HAP-1 (cell line): ENCODE measurements at places on chromosomes 6 and 20.

DNA sequence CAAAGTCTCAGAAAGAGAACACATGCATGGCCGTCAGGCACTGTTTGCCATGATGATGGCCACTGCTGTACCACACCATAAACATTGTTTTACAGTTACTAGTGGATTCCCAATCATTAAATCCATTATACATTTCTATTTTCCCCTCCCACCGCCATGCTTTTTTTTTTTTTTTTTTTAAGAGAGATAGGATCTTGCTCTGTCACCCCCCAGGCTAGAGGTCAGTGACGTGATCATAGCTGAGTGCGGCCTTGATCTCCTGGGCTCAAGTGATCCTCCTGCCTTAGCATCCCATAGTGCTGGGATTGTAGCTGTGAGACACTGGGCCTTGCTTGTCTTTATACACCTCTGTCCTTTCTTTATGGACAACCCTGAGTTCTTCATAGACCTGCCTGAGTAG, 4.3 kb upstream of the BTN3A3 start:
- no peak for DNase-seq

DNA sequence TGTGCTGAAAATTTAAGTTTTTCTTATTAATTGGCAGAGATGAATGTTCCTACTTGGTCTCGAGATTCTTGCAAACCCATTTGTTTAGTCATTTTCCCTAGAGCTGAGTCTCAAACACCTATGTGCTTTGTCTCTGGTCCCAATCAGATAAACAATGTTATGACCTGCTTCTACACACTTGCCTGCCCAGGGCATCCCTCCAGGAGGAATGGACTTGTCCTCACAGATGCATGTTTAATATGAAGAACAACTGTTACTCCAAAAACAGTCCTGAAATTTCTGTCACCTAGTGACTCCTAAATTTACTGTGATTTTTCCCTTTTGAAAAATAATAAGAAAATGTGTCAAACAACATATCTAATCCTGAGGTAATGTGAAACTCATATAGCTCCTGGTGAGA, 43.7 kb downstream of the HDGFL1 start:
- DNase-seq: no peak

GRCh38 chr20:2739042-2739398, 46.4 kb downstream of the EBF4 start:
- DNase-seq: no peak

DNA sequence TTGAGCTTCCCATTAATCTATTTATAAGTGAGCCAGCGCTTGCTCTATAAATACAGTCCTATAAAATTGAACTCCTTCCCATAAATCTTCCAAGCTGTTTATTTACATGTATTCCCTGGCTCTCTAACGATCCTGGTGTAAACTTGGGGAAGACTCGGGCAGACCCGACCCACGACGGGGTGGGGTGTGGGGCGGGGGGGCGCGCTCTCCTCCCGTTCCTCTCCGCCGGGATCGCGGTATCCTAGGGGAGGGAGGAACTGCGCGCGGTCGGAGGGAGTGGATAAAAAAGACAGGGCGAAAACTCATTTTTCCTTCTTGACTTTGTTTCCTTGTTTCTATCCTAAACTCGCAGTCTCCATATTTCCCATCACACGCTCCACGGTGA, 31.1 kb downstream of the TFAP2B start:
- no peak for DNase-seq

- DNase-seq: no peak
Measured at GRCh38 chr20:58112017-58112781, 116.3 kb downstream of the ANKRD60 start.

- DNase-seq: no peak
Measured at GRCh38 chr6:159686703-159687102, 6.3 kb downstream of the SOD2 start.

DNA sequence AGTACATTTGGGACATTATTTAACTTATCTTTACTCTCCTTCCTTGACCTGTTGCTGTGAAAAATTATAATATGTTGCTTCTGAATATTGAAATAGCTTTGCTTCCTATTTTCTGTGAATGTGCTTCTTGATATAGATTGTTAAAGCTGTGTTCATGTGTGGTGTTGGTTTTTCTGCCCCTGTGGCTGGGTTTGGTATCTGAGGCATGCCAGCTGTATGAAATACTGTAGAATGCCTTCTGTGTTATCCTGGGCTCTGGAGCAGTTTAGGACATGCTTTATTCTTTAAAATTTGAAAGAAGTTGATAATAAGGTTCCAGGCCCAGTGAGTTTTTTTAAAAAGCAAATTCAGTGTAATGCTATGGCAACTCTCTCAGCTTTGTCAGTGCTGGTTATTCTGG, 71.7 kb downstream of the HIVEP1 start:
- no peak for DNase-seq

- no peak for DNase-seq
Measured at GRCh38 chr6:57262488-57262887, 40.4 kb upstream of the RAB23 start.

DNA sequence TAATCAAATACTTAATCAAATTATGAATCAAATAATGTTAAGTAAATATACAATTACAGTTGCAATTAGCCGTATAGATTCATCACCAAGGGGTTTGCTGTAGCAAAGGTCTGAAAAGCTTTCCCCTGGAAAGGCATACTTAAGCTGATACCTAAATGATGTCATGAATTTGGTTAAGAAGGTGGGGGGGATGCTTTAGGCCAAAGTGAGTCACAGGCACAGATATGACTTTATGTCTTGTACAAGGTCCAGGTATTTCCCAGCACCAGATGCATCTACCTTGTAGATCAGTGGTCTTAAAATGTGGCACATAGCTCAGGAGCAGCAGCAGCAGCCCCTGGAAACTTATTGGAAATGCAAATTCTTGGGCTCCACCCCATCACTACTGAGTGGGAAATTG, 557.3 kb upstream of the CDH4 start:
- no peak for DNase-seq

- DNase-seq: no peak
Measured at GRCh38 chr6:38354037-38354381, 285.7 kb downstream of the BTBD9 start.

DNA sequence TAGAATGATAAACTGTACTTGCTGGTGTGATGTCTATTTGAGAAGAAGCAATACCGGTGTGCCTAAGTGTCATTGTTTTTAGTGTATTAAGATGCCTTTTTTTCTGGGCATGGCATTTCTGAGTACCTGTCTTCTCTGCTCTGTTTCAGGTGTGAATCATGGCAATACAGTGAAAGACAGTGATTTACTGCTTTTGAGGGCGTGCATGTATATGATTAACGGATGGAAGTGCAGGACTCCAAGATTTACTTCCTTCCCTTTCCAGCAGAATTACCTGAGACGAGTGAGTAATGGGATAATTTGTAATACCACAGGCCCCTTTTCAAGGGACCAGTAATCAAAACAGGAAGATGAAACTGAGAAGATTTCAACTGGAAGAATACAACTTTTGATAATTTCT, 315.8 kb downstream of the SOX4 start:
- no peak for DNase-seq

- DNase-seq: no peak
Measured at GRCh38 chr6:1208876-1209275, 103.0 kb upstream of the FOXQ1 start.

GRCh38 chr6:1624851-1625781, 15.4 kb downstream of the FOXC1 start:
- DNase-seq: no peak

- no peak for DNase-seq
Measured at GRCh38 chr6:100430962-100431361, 33.8 kb downstream of the SIM1 start.

- no peak for DNase-seq
Measured at GRCh38 chr6:134667111-134667510, 282.8 kb downstream of the ALDH8A1 start.

DNA sequence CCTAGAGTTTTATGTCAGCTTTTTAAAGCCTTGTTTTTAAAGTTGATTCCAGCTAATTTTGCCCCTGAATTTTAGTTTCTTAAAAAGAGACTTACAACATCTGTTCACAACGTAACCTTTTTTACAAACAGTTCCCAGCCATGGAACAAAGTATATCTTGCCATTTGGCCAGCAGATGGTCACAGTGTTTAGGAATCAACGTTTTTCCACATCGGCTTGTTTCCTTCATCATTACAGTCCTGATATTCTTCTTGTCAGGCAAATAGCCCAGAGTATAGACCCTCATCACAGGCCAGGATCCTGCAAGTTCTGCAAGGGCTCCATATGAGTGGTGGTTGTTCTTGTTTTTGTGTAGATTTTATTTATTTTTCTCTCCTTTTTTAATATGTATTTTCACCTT, 341.7 kb upstream of the HTR1E start:
- no peak for DNase-seq

- DNase-seq: no peak
Measured at GRCh38 chr6:54609981-54610380, 236.6 kb upstream of the FAM83B start.

DNA sequence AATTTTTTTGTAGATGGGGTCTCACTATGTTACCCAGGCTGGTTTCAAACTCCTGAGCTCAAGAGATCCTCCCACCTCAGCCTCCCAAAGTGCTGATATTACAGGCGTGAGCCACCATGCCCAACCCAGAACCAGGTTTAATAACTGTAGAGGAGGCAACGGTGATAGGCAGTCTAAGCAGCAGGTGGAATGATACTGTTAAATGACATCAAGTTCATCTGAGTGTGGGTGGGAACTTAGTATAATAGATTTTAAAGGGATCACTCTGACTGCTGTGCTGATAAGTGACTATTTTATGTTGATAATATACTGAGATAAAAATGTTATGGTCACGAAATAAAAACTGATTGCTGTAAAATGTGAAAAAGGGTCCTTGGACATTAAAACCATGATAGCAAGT, 31.1 kb downstream of the PCNA start:
- DNase-seq: no peak

DNA sequence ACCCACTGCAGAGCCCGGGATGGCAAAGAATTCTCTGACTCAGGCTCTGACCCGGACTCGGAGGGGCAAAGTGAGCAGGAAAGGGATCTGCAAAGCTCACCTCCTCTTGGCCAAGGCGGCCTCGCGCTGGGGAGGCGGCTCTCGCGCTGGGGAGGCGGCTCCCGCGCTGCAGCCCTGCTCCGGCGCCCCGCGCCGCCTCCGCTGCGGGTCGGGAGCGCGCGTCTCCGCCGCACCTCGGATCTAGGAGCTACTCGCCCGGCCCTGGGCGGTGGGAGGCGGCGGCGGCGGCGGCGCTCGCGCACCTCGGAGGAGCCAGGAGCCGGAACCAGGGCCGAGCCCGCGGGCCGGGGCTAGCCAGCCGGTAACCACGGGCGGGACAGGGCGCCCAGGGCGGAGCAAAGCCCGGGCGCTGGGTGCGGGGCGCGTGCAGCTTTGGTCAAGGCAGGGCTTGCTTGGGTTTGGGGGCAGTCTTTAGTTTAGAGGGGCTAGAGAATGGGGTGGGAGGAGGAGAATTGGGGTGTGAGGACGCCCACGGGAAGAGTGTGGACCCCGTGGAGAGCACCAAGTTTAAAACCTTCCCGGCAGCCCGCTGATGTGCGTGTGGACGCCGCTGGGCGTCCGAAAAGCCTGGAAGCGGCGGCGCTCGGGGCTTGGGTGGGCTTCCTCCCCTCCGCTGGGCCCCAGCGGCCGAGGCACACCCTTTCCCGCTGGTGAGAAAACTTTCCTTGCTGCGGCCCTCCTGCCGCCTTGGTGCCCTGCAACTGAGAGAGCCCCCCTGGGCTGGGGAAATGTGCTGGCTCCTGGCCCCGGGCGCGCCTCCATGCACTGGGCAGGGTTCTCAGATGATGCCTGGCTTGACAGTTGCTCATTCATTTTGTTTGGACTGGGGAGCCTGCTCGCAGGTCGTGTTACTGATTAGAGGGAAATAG, at the start of gene MRAP2:
MRAP2 (plus strand) TSS at position 250 of the 929 bp plus-strand sequence. CDS start 21,547 bp downstream, outside the sequence.
- DNase-seq: peak; percentile 18

GRCh38 chr6:130381012-130381411, 15.2 kb downstream of the TMEM200A start:
- no peak for DNase-seq

GRCh38 chr20:32457479-32457986, 99.4 kb downstream of the ASXL1 start:
- no peak for DNase-seq

GRCh38 chr6:121848523-121849255, 413.2 kb downstream of the GJA1 start:
- DNase-seq: no peak

DNA sequence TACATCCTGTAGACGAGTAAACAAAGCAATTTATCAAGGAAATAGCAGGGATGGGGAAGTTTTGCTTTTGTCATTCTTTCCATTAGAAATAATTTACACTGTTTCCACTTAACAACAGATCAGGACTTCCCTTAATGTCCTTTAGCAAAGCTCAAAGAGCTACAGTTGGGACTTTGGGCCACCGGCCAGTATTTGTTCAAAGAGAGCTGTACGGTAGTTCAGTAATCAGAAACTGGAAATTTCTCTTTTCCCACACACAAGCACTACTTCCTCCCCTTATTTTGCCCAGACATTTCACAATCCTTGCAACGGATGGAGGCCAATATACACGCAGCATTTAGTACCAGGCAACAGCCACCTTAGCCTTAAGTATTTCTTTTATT, 12.1 kb upstream of the HINT3 start:
- no peak for DNase-seq

DNA sequence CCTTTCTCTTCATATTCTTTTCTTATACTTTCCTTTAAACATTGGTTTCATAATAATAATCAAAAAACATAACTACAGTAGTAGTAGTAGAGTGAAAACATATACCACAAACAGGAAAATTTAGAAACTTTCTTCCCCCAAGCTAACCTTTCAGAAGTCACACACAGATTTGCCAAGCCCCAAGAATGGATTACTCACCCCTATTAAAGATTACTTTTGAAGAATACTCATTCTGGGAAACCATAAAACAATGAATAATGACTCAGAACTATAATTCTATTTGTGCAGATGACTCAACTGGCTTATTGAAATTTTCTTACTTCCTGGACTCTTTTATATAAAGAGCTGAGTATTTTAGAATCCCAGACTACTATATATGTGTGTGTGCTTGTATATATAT, 119.4 kb upstream of the GJE1 start:
- no peak for DNase-seq

DNA sequence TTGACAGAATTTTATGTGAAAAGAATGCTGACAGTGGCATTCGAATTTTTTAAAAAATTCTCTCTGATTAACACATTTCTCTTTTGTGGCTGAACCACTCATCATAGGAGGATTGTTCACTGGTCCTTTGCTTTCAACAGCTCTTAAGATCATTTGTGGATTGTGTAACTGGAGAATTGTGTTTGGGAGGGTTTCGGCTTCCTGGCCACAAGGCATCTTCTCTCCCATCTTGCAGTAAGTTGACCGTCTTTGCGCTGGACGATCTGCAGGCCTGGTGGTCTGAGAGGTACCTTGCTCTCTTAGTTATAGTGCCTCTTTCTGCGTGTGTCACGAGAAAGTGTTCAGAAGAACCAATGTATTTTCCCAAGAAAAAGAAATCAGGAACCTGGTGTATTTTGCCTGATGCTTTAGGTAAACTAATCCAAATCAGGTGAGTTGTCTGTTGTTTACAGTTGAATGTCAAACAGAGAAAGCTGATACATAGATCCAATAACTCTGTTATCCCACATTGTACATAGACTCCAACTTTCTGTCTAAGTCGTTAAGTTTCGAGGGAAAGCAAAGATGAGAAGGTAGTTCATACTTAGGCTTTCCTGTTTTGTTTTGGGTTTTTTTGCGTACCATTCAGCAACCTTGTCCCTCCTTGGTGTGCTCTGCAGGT, 14.8 kb upstream of the EXOC2 start:
- DNase-seq: no peak
